Stimulated activated CD8-positive, alpha-beta memory T cell treated with anti-CD3 and anti-CD28 coated beads, Interleukin-2, amount 100 ng/mL, for 48 hours (primary cell): ENCODE measurements at places on chromosomes 11 and 22.

DNA sequence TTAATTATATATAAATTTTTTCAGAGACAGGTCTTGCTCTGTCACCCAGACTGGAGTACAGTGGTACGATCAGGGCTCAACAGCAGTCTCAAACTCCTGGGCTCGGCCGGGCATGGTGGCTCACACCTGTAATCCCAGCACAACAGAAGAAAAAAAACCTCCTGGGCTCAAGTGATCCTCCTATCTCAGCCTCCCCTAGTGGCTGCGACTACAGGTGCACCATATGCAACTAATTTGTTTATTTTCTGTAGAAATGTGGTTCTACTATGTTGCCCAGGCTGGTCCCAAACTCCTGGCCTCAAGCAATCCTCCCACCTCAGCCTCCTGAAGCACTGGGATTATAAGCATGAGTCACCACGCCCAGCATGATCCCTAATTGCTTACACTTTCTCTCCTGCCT is 56.1 kb upstream of the SLC35C1 start:
- no peak for DNase-seq

DNA sequence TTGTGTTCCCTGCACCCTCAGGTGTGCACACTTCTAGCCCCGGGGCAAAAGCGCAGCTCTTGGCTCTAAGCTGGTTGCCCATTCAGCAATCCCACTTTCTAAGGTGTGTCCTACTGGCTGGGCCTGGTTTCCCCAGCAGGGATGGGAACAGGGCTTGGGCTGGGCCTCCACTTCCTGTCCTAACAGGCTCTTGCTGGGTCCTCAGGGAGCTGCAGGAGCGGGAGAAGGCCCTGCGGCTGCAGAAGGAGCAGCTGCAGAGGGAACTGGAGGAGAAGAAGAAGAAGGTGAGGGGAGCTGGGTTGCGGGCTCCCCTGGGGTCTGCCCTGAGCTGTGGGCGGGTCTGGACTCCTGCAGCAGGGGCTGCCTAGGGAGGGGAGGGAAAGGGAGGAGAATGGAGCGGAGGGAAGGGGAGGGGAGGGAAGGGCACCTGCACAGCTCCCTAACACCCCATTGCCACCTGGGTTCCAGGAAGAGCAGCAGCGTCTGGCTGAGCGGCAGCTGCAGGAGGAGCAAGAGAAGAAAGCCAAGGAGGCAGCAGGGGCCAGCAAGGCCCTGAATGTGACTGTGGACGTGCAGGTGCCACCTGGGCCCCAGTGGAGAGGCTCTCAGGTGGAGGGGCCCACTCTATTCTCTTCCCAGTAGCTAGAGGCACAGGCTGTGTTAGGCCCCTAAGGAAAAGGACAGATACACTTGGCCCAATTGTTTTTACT is 24.6 kb downstream of the INCENP start:
- DNase-seq: no peak

GRCh38 chr11:85029964-85030363 is 597.2 kb downstream of the DLG2 start:
- DNase-seq: no peak

- peak; percentile 48 for DNase-seq
These were observed 6.6 kb upstream of the CDC42BPG start for GRCh38 chr11:64850979-64851567.

DNA sequence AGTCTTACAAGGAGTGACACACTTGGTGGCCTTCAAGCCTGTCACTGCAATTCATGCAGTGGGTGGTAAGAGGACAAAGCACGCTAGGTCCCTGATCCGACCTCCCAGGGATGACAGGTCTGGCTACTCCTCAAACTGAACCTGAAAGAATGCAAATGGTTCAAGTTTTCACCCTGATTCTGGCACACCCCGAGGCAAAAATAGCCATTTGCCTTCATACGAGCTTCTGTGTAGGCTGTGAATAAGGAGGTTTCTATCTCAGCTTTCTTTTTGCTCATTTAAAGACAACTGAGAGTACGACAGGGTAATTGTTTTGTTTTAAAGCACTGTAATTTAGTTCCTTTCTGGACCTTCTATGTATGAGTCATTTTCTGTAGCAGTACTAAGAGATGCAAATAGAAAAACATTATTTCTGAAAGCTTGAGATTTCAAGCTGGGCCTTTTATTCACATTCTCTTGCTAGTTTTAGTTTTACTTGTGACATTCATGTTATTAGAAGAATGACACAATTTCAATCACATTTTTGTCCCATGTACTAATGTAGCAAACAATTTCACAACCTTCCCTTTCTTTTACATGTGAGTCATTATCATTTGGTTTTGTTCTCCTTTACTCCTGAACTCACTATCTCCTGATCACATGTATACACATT is 56.6 kb upstream of the FDX1 start:
- no peak for DNase-seq

GRCh38 chr11:31529701-31530100 is 20.1 kb downstream of the ELP4 start:
- no peak for DNase-seq

DNA sequence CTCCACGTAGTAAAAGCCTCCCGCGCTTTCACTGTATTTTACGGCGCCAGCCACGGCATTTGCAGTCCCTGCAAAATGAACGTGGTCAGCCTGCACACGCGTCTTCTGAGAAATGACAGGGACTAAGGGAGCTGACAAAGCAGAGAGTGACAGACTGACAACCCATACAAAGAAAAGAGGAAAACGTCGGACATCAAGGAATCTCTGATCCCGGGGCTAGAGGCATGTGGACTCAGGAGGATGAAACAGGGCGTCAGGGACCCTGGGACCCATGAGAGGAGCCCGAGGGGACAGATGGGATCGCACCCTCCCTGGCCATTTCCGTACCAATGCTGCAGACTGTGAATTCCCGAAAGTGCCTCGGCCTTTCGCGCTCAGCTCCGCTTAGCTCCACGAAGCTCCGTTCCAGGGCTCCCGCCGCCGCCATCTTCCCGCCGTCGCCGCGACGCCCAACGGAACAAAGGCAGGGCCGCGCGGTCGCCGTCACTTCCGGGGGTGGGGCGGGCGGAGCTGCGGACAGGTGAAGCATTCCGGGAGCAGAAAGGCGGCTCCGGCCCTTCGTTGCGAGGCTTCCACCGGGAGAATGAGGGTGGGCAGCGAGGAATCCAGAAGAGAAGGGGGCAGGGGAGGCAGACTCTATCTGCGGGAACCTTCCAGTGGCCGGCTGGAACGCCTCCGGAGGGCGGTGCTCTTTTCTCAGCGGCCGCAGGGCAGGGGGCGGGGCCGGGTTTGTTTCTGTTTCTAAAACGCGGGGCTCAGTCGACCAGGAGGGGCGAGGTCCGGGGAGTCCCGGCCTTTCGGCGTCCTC is at the start of gene NUP160:
NUP160 (minus strand) TSS at position 459 of the 808 bp plus-strand sequence; CDS start at position 427, 32 bp downstream.
- DNase-seq: peak; percentile 90

- no peak for DNase-seq
These were observed 118.7 kb downstream of the ST3GAL4 start for GRCh38 chr11:126474220-126474619.

GRCh38 chr11:115213007-115213406 is 291.2 kb downstream of the CADM1 start:
- DNase-seq: no peak
